ENCODE measurements at places on chromosomes 4 and X. TPM values are rescaled to one million over a fixed set of nuclear protein-coding genes. Genes with fewer than 3 reads are reported as not detected.

MAGEA11 gene
- total RNA-seq, result not detected

AMBN gene
- not detected for total RNA-seq

FAM9A gene
- total RNA-seq, result not detected

HSFX1 gene
- 0.88 TPM for total RNA-seq

ADGRL3 gene
- not detected for total RNA-seq

DOCK11 gene
- total RNA-seq, result 83.2 TPM

PPAT gene
- 23.8 TPM for total RNA-seq

ZBTB33 gene
- 18.3 TPM for total RNA-seq

NAT8L gene
- 0.14 TPM for total RNA-seq

GALNTL6 gene
- total RNA-seq, result not detected

XPNPEP2 gene
- total RNA-seq, result 1.7 TPM

HMGN5 gene
- total RNA-seq, result 2.5 TPM

TMEM47 gene
- not detected for total RNA-seq

ARX gene
- total RNA-seq, result not detected

PPARGC1A gene
- total RNA-seq, result not detected

CT45A10 gene
- not detected for total RNA-seq

TMEM150C gene
- not detected for total RNA-seq

C4orf36 gene
- total RNA-seq, result not detected

MAGEE1 gene
- 4.2 TPM for total RNA-seq

FGF16 gene
- not detected for total RNA-seq

ARHGAP10 gene
- total RNA-seq, result 8.3 TPM

COL4A6 gene
- not detected for total RNA-seq

MAOB gene
- total RNA-seq, result not detected

F8 gene
- total RNA-seq, result 2.5 TPM

FGFBP2 gene
- total RNA-seq, result 5.2 TPM

GAGE12H gene
- total RNA-seq, result not detected

CLDN22 gene
- total RNA-seq, result not detected

SAGE1 gene
- not detected for total RNA-seq

NCAPG gene
- total RNA-seq, result 56.5 TPM

RHOXF2B gene
- not detected for total RNA-seq

CYTL1 gene
- total RNA-seq, result not detected

CLRN2 gene
- total RNA-seq, result not detected

LPAR4 gene
- not detected for total RNA-seq

DCAF8L2 gene
- not detected for total RNA-seq

ZCCHC18 gene
- 0.78 TPM for total RNA-seq

DSPP gene
- not detected for total RNA-seq

DDIT4L gene
- not detected for total RNA-seq

NPNT gene
- not detected for total RNA-seq

GAB3 gene
- 5.7 TPM for total RNA-seq

SMPX gene
- total RNA-seq, result not detected

NKX6-1 gene
- total RNA-seq, result not detected

TMLHE gene
- total RNA-seq, result 12.9 TPM

CNKSR2 gene
- total RNA-seq, result 8.9 TPM

TLR8 gene
- not detected for total RNA-seq

GPR173 gene
- total RNA-seq, result not detected

TASL gene
- total RNA-seq, result 4.5 TPM

TEX11 gene
- total RNA-seq, result not detected

GAGE2A gene
- total RNA-seq, result not detected

ALAS2 gene
- not detected for total RNA-seq

CSAG1 gene
- not detected for total RNA-seq

GRIA2 gene
- not detected for total RNA-seq

CXorf49 gene
- not detected for total RNA-seq

PDLIM5 gene
- total RNA-seq, result 14.9 TPM

MAOA gene
- total RNA-seq, result not detected

ELOVL6 gene
- total RNA-seq, result 15.2 TPM

NAAA gene
- 45.1 TPM for total RNA-seq

EDA2R gene
- total RNA-seq, result 2.7 TPM

NUP54 gene
- 47.9 TPM for total RNA-seq

FAM47E gene
- not detected for total RNA-seq

AKAP14 gene
- total RNA-seq, result not detected
